ENCODE measurements at places on chromosomes 16 and 17.

DNA sequence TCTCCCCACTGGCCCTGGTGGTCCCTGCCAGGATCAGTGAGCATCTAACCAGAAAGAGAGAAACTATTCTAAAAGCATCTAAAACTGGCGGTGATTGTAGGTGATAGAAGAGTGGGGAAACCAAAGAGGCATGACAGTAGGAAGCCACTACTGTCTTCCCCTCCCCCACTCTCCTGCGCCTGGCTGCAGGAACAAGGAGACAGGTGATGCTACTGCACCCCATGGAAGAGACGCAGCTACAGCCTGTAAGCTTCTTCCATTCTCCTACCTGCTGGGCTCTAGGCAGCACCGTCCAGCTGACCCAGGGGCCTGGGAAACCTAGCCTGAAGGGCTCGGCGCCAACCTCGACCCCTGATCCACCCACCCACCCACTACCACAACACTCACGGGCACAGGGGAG, 32.4 kb upstream of the CSNK2A2 start:
- no peak overlapping the region for H3K4me3 ChIP-seq
- H3K27me3 ChIP-seq = peaks cover 36% of the 10 kb centered on the region
- H3K36me3 ChIP-seq = no peaks in the 10 kb centered on the region
- H3K4me1 ChIP-seq = no peaks in the 10 kb centered on the region
- DNase-seq = no peak

GRCh38 chr17:42759982-42760651, 910 bp upstream of the RAMP2 start:
- H3K4me1 ChIP-seq = peaks cover 22% of the 10 kb centered on the region
- no peak for DNase-seq
- no peak overlapping the region for H3K27ac ChIP-seq
- no peaks in the 10 kb centered on the region for H3K36me3 ChIP-seq
- H3K4me3 ChIP-seq = peak overlapping the region; percentile 70

DNA sequence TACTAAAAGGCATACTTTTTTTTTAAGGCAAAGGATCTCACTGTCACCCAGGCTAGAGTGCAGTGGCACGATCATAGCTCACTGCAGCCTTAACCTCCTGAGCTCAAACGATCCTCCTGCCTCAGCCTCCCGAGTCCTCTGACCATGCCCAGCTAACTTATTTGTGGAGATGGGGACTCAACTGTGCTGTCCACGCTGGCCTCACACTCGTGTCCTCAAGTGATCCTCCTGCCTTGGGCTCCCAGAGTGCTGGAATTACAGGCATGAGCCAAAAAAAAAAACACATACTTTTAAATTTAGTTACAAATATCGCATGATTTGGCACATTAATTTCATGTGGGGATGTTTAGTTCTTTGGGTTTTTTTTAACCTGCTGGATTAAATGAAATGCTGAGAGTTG, 207.7 kb upstream of the CHMP6 start:
- peaks cover 18% of the 10 kb centered on the region for H3K4me1 ChIP-seq
- no peak for DNase-seq
- no peaks in the 10 kb centered on the region for H3K27me3 ChIP-seq
- no peak overlapping the region for H3K27ac ChIP-seq
- H3K4me3 ChIP-seq = no peak overlapping the region
- H3K36me3 ChIP-seq = no peaks in the 10 kb centered on the region

- H3K27ac ChIP-seq = no peak overlapping the region
- H3K4me3 ChIP-seq = no peak overlapping the region
- H3K27me3 ChIP-seq = no peaks in the 10 kb centered on the region
- DNase-seq = peak; percentile 93
- no peaks in the 10 kb centered on the region for H3K36me3 ChIP-seq
These were observed 12.7 kb downstream of the KRT12 start for GRCh38 chr17:40854175-40854814.

DNA sequence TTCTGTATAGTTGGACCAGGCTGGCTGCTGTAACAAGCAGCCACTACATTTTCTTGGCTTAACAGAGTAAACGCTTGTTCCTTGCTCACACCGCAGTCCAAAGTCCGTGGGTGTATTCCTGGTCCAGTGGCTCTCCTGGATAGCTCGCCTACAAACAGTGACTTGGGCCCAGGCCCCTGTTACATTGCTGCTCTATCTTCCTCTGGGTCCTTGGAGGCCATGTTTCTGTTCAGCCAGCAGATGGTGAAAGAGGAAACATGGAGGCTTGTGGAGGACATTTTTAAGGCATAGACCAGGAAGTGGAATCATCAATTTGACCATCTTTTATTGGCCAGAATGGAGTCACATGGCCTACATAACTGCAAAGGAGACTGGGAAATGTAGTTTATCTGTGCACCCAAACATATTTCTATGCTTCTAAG, 55.1 kb downstream of the ATP2C2 start:
- H3K4me1 ChIP-seq = no peaks in the 10 kb centered on the region
- no peaks in the 10 kb centered on the region for H3K36me3 ChIP-seq
- no peak overlapping the region for H3K4me3 ChIP-seq
- H3K27me3 ChIP-seq = peaks cover 10% of the 10 kb centered on the region
- peak; percentile 23 for DNase-seq

Data from mesenchymal stem cell (in vitro differentiated cells and primary cell).